ENCODE measurements at places on chromosomes 11 and 22. TPM values are rescaled to one million over a fixed set of nuclear protein-coding genes. Genes with fewer than 3 reads are reported as not detected.

GRCh38 chr11:119671561-119672015, 57.4 kb downstream of the NECTIN1 start:
- no peak overlapping the region for H3K4me3 ChIP-seq
- no peaks in the 10 kb centered on the region for H3K36me3 ChIP-seq
- no peak for DNase-seq
- H3K4me1 ChIP-seq: peaks cover 6% of the 10 kb centered on the region
- H3K27me3 ChIP-seq: no peaks in the 10 kb centered on the region

DNA sequence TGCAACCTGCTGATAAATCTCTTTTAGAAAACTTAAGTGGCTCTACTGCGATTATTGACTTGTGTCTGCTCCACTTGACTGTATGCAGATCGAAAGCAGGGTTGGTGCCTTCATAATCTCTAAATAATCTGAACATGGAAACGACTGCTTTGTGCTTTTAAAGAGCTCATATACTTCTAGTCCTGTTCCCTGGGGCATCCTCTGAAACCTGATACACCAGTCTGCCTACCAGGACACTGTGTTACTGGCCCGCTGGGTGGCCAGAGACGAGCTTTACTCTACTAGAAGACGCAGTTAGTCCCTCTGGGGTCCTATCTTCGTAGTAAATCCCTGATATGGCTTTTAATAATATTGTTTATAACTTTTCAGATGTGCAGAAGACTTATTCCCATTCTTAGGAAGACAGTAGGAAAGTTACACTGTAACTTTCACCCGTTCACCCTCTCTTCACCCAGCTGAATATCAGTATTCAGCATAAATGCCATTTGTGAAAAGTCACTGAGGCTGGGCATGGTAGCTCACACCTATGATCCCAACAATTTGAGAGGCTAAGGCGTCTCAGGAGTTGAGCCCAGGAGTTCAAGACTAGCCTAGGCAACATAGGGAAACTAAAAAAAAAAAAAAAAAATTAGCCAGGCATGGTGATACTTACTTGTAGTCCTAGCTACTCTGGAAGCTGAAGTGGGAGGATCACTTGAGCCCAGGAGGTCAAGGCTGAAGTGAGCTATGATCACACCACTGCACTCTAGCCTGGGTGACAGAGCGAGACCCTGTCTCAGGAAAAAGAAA, 9.0 kb upstream of the HTR3B start:
- H3K36me3 ChIP-seq: no peaks in the 10 kb centered on the region
- peaks cover 12% of the 10 kb centered on the region for H3K27me3 ChIP-seq
- no peak overlapping the region for H3K27ac ChIP-seq
- H3K4me1 ChIP-seq: no peaks in the 10 kb centered on the region
- peak; percentile 53 for DNase-seq

Gene UBQLN3
- total RNA-seq: not detected

DNA sequence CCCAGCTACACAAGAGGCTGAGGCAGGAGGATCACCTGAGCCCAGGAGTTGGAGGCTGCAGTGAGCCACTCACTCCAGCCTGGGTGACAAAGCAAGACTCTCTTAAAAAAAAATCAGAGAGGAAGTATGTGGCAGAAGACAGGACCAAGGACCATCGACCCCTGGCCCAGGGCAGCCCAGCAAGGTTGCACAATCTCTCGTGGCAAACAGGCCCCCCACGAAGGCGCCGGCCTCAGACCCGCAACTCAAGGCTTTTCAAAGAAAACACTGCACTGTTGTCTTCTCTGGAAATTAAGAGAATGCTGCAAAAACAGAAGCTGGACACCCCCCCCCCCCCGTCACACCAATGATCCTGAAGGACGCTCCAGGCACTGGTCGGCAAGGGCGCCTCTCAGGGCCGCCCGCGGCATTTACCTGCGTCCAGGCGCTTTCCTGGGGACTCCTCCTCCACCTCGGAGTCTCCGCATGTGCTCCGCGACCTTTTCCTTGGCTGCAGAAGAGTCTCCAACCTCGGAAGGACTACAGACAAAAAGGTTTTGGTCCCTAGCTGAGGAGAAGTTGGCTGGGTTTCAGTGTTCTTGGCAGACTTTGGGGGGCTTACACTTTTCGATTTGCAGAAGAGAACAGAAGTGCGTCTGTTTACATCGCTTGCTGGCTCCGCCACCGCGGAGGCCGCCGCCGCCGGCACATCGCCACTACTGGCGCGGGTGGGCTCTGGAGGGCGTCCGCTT, 40.5 kb downstream of the BRD1 start:
- no peaks in the 10 kb centered on the region for H3K27me3 ChIP-seq
- no peak for DNase-seq

GRCh38 chr11:73223998-73224730, 6.1 kb downstream of the P2RY2 start:
- no peak for DNase-seq
- peaks cover 14% of the 10 kb centered on the region for H3K36me3 ChIP-seq
- H3K4me1 ChIP-seq: peaks cover 41% of the 10 kb centered on the region
- no peaks in the 10 kb centered on the region for H3K27me3 ChIP-seq

DNA sequence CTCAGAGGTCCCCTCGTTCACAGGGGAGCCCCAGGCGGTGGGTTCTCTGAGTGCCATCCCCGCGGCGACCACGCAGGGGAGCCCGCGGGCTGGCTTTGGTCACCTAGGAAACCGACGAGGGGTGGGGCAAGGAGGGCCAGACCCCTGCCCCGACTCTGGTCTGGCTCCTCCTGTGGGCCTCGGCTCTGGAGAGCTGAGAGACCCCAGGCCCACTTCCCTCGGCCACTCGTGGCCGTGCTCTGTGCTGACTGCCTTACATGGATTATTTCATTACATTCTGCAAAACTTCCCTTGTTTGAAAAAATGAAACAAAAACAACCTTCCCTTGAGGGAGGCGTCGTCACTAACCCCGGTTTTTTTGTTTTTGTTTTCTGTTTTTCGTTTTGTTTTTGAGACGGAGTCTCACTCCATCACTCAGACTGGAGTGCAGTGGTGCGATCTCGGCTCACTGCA, 15.1 kb upstream of the CYTH4 start:
- peaks cover 2% of the 10 kb centered on the region for H3K4me1 ChIP-seq
- H3K36me3 ChIP-seq: no peaks in the 10 kb centered on the region
- peak; percentile 57 for DNase-seq
- H3K27ac ChIP-seq: no peak overlapping the region

DNA sequence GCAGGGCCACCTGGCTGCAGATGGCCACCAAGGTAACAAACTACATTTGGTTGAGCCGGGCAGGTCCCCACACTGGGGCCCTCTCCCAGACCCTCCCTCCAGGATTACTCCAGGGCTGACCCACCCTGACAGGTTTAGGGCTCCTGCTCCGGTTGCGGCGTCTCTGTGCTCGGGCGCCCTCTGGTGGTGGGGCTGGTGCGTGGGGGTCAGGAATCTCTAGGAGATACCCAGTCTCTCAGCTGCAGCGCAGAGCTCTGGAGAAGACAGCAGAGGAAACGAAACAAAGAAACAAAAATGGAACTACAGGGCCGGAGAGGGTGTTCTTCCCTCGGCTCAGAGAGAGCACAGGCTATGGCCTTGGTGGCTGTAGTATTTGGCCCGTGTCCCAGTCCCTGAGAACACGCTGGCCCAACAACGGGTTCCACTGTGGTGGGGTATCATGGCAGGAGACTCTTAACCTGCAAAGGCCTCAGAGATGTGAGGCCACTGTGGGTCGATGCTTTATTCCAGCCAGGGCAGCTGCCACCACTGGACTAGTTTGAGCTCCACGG, 2.4 kb downstream of the C11orf96 start:
- no peaks in the 10 kb centered on the region for H3K36me3 ChIP-seq
- peak overlapping the region; percentile 62 for H3K4me3 ChIP-seq
- peaks cover 15% of the 10 kb centered on the region for H3K4me1 ChIP-seq
- peak; percentile 61 for DNase-seq
- peaks cover 33% of the 10 kb centered on the region for H3K27me3 ChIP-seq

- no peaks in the 10 kb centered on the region for H3K36me3 ChIP-seq
- peaks cover 9% of the 10 kb centered on the region for H3K4me1 ChIP-seq
- H3K27ac ChIP-seq: no peak overlapping the region
- no peaks in the 10 kb centered on the region for H3K27me3 ChIP-seq
Observed at GRCh38 chr11:9005087-9005486, 1.3 kb upstream of the NRIP3 start.

DNA sequence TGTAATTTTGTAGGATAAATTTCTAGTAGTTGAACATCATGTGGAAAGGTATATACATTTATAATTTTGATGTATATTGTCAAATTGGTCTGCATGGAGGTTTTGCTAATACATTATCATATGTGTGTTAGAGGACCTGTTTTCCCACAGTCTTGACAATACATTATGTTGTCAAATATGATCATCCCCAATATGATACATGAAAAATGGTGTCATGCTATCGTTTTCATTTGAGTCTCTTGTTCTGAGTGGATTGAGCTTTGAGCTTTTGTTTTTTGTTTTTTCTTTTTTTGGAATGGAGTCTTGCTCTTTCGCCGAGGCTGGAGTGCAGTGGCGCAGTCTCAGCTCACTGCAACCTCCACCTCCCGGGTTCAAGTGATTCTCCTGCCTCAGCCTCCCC, 14.1 kb upstream of the CNTF start:
- H3K27ac ChIP-seq: no peak overlapping the region
- no peak for DNase-seq
- H3K27me3 ChIP-seq: no peaks in the 10 kb centered on the region
- H3K36me3 ChIP-seq: peaks cover 38% of the 10 kb centered on the region
- no peak overlapping the region for H3K4me3 ChIP-seq

DNA sequence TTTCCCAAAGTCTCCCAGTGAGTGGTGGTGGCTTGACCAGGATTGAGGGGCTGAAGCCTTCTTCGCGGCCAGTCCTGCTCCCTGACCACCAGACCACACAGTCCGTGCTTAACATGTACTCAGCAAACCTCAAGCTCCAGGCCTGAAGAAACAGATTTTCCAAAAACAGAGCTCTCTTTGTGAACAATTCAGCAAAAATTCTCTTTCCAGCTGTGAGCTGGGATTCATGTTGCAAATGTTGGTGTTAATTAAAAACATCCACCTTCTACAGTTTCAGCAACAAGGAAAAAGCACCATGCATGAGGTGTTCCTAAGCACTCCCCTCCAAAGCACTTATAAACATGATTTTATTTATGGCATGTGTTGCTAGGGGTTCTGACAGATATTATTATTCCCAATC, 129.5 kb downstream of the ETS1 start:
- no peak for DNase-seq
- H3K4me1 ChIP-seq: peaks cover 24% of the 10 kb centered on the region
- no peaks in the 10 kb centered on the region for H3K27me3 ChIP-seq
- no peak overlapping the region for H3K27ac ChIP-seq
